Activated CD4-positive, alpha-beta T cell treated with anti-CD3 and anti-CD28 coated beads, Interleukin-2, amount 10 ng/mL, durations not matched to agents 7 days and 5 days (primary cell): ENCODE measurements at places on chromosomes 6 and 20. TPM values are rescaled to one million over a fixed set of nuclear protein-coding genes. Genes with fewer than 3 reads are reported as not detected.

GRCh38 chr6:24188578-24189080 lies 62.6 kb downstream of the NRSN1 start:
- DNase-seq, result no peak

GRCh38 chr6:17768388-17768787 lies 61.7 kb upstream of the NUP153 start:
- DNase-seq, result no peak

DNA sequence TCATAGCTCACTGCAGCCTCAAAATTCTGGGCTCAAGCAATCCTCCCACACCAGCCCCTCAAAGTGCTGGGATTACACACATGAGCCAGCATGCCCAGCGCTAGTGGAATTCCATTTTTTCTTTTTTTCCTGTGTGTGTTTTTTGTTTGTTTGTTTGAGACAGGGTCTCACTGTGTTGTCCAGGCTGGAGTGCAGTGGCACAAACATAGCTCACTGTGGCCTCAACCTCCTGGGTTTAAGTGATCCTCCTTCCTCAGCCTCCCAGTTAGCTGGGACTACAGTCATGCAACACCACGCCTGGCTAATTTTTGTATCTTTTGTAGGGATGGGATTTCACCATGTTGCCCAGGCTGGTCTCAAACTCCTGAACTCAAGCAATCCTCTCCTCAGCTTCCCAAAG lies 14.1 kb upstream of the PARD6B start:
- no peak for DNase-seq

GRCh38 chr20:63703471-63703975 lies 4.3 kb downstream of the ARFRP1 start:
- no peak for DNase-seq

- no peak for DNase-seq
Observed at GRCh38 chr20:51042657-51043247, 19.8 kb upstream of the KCNG1 start.

The CCHCR1 gene
- 43.4 TPM for total RNA-seq

The ARHGAP40 gene
- not detected for total RNA-seq

DNA sequence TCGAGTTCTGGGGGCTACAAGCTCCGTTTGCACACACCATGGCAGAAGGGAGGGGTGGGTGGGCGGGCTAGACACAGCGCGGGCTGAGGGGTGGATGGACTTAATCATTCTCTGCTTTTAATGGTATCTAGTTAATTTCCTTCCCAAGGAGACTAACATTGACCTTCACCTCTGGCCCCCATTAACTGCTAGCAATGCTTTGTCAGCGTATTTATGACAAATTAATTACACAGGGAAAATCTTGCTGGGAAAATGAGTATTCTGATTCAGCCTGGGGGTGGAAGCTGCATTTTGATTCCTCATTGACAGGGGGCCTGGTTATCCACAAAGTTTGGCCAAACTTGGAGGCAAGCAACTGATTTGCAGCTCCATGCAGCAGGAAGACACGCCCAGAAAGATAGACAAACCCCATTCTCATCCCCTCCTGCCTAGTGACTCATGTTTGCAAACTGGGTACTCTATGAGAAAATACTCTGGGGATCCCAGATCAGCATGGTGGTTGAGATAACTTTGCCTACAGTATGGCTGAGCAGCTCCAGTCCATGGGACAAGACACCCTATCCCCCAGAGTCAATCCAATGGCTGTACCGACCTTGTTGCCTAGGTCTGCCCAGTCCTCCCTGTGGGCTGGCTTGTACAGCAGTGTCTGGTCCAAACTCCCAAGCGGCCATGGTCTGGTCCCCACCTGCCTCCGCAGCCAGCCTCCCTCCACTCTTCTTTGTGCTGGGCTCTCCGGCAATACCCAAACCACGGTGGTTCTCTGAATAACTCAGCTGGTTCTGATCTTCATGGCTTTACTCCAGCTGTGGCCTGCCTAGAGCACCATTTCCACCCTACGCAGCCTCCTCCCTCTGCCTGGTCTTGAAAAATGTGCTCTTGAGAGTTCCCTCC lies 19.7 kb downstream of the ZBP1 start:
- no peak for DNase-seq

- no peak for DNase-seq
Observed at GRCh38 chr6:52802806-52803205, 810 bp downstream of the GSTA1 start.

The TSPO2 gene
- total RNA-seq, result not detected

The APOBEC2 gene
- total RNA-seq, result not detected

GRCh38 chr6:109299776-109300564 lies 82.3 kb downstream of the CD164 start:
- DNase-seq, result no peak

DNA sequence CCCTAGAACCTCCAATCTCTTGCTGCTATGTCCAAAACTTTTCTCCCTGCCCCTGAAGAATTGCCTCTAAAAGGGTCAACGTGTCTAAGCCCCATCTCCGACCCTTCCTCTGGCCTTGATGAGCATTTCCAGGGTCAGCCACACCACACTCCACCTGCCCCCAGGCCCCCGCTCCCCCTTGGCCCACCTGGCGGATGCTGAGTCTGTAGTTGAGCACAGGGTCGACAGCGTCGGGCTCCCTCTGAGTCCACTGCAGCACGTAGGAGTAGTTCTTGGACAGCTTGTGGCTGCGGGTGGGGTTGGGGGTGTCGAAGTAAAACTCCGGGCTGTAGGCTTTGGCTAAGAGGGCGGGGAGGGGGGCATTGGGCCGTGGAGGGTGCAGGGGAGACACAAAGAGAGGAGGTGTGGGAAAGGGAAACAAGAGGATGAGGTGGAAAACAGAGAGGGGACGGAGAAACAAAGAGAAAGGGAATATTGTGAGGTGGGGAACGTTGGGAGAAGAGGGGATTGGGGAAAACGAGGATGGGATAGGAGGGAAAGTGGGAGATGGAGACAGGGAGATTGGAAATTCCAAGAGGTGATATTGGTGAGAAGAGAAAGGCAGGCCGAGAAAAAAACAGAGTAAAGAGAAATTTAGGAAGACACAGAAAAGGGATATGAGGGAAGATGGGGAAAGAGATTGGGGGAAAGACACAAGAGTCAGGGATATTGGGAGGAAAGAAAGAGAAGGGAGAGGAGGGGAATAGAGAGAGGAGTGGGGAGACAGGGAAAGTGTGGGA lies 50.5 kb downstream of the MDGA1 start:
- no peak for DNase-seq

- no peak for DNase-seq
Observed at GRCh38 chr20:63696306-63696627, 185 bp upstream of the TNFRSF6B start.

The GSTA2 gene
- not detected for total RNA-seq

DNA sequence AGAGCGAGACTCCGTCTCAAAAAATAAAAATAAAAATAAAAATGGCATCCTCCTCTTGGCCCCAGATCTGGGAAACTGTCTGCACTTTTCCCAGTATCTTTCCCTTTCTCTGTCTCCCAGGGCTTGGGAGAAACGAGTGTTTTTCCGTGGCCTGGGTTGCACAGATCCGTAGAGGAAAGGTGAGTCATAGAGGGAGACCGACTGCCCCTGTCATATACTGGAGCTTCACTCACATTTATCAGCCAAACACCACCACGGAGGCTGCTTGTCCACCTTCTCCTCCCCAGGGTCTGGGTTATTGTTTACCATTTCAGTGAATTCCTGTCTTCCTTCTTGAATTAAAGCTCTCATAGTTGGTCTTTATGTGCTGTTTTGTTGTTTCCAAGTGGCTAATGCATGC lies 31.9 kb upstream of the EIF2S2 start:
- no peak for DNase-seq

DNA sequence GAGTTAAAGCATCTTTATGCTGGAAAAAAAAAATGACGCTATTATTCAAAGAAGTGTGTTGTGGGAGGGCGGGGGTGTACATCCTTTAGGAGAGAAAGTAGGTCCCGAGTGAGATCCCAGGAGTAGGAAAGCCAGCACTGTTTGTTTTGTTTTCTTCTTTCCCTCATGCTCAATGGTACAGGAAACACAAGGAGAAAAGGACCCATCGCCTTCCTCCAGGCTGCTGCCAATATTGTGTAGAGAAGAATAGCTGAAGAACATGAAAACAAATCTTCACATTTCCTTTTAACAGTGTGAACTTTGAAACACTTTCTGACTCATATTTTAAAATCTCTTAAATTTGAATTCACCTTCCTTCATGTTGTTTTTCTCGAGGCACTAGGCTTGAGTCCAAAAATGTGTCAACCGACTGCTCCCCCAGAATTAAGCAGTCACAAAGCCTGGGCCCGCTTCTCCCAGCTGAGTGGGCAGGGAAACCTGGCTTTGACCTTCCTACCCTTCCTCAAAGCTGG lies 22.3 kb downstream of the PPP1R16B start:
- DNase-seq, result no peak

DNA sequence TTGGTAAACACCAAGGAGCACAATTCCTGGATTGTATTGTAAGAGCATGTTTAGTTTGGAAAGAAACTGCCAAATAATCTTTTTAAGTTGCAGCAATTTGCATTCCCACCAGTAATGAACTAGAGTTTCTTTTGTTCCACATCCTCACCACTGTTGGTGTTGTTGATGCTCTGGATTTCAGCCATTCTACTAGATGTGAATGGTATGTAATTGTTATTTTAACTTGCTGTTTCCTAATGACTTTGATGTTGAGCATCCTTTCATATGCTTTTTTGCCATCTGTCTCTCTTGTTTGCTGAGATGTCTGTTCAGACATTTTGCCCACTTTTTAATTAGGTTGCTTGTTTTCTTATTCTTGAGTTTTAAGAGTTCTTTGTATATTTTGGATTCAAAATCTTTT lies 1654.1 kb downstream of the GRIK2 start:
- DNase-seq, result no peak

The CLPSL1 gene
- total RNA-seq, result not detected

The RAD21L1 gene
- total RNA-seq, result not detected

The BACH2 gene
- total RNA-seq, result 59.4 TPM

- DNase-seq, result no peak
Observed at GRCh38 chr6:144534180-144534579, 249.0 kb downstream of the UTRN start.

DNA sequence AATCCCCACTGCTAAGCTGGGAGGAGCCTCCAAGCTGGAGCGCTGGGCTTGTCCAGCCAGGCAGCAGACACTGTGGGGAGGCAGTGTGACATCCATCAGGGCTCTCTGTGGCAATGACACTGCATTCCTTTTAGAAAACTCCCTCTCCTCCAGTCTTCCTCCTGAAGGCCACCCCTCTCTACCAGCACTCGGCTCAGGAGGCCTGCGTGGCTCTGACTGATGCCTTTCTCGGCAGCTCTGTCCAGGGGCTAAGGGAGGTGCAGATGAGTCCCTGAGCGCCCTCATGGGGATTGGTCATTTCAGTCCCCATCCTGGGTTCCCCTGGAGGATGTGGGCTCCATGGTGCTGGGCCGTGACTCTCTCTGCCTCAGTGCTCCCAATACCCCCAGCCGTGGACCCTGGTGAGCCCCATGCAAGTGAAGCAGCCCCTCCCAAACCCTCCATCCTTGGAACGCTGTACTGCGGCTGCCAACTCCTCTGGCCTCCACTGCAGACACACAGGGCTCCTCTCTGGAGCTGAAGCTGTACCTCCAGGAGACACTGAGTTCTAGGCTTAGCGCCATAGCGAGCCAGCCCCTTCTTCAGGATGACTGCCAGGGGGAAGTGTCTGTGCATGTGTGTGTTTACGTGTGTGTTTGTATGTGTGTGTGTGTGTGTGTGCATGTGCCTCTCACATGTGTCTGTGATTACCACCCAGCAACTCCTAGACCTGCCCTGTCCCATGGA lies 209.6 kb downstream of the ERMARD start:
- no peak for DNase-seq

- DNase-seq, result no peak
Observed at GRCh38 chr20:24379484-24379927, 89.9 kb upstream of the SYNDIG1 start.

DNA sequence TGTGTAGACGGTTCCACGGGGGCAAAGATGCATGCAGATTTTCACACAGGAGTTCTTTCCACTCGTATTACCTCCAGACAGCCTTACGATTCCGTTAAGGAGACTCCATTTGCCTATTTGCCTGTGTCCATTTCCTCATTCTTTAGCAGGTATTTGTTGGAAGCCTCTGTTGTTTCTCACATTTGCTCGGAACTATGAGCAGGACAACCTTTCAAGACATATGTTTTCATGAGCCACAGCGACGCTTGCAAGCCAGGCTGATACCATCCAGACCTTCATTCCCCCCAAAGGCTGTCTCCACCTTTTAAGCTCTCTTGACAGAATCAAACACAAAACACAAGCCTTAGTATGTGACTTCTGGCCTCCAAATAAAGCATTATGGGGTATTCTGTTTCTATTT lies 57.6 kb upstream of the NEDD9 start:
- DNase-seq, result no peak

The TBX18 gene
- not detected for total RNA-seq

DNA sequence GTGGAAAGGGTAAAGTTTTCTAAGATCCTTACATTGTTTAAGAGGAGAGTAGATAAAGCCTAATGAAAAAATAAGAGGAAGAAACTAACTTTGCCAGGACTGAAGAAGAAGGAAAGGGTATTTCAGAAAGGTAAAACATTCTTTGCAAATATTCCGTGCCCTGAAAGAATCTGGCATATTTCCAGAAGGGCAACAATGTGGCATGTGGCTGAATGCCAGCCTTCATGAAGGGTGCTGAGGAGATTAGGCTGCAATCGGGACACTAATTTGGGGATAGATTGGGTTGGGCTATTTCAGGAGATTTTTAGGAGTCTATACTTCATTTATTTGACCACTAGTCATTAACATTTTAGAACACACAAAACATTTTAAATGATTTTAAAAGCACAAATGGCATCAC lies 16.2 kb upstream of the UFL1 start:
- no peak for DNase-seq

DNA sequence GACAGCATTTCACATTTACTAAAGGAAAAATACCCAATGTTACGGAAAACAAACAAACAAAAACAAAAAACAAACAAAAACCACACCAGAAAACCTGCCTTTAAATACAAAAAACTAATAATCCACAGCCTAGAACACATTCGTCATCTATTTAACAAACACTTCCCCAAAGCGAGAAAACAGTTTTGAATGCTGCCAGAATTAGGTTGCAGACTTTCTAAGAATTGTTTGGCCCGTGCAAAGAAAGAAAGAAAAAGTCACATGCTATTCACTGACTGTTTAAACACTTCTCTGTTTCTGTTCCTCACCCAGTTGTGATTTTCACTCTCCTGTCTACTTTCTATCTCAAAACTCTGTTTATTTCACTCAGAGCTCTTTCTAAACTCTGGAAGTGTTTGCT lies 52.5 kb downstream of the BCAS1 start:
- DNase-seq, result no peak

DNA sequence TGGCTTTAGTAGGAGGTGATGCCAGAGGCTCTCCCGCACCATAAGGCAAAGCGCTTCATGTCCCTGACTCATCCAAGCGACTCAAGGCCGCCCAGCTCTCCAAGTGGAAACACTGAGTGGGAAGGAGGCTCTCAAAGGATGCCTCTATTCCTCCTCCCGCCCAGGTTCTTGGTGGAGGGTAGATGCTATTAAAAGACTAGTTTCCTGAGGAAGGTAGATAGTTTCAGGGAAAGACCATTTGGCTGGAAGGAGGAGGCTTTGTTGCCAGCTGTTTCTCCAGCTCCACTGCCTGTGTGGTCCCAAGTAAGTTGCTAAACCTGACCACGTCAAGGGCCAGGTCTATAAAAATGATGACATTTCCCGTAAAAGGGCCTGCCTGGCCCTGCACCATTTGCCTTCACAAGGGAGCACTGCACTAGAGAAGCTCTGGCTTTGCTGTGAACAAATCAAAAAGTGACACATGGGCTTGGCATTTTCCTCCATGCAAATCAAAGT lies 48.2 kb downstream of the GMDS start:
- DNase-seq, result no peak
